Stimulated activated CD8-positive, alpha-beta memory T cell treated with anti-CD3 and anti-CD28 coated beads, Interleukin-4, amount 100 ng/mL, for 1 hour (primary cell): ENCODE measurements at places on chromosomes 6 and 20.

- no peak for DNase-seq
Observed at GRCh38 chr20:36040571-36040970, 72.2 kb downstream of the CNBD2 start.

GRCh38 chr20:57393321-57394120 is 2.3 kb downstream of the RBM38 start:
- DNase-seq = no peak

DNA sequence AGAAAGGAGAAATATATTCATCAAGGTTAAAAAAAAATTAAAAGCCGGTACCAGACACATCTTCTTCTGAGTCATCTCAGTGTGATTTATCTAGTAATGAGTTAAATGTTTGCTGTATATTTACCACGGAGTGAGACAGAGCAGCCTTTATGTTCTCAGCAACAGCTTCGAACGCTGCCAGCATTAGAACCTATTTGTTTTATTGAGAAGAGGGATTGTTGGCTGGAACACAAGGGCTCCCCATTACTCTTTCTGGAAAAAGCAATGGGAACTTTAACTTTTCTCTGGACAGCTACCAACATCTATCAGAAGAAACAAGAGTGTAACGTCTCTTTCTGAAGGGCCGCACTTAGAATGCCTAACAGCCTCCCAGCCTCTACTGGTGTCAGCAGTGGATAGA is 105.3 kb upstream of the TAB2 start:
- DNase-seq = no peak

- no peak for DNase-seq
Observed at GRCh38 chr6:75893776-75894152, 144.7 kb downstream of the MYO6 start.

- DNase-seq = no peak
Observed at GRCh38 chr20:57440678-57441509, 49.7 kb downstream of the RBM38 start.

DNA sequence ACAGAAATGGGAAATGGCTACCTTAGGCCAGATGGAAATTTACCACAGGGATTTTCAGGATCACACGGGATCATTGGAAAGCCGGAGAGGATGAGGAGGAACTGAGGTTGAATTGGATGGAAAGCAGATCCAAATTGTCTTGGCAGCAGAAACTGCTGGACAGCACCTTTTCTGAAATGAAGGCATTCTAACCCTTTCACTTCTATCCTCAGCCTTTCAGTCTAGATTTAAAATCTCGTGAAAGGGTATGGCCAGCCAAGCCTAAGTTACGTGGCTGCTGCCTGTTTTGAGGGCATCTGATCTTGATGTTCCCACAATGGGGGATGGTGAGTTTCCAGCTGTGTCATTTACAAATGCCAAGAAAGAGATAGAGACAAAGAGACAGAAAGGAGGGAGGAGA is 358.2 kb downstream of the KIF16B start:
- no peak for DNase-seq

DNA sequence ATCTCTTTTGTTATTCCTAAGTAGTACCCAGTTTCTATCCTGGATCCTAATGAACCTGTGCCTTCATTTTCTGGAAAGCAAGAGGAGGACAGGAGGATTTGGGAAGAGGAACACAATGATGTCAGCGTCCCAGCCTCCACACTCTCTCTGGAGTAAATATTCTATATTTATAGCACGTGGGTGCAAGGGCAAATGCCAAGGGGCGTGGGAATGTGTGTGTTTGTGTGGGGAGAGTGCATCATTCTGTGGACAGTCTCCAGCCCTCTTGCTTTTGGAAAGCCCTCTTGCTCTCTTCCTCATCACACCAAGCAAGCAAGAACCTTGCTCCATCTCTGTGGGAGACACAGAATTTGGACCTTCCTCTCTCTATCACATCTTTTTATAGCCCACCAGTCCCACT is 103.2 kb upstream of the EMILIN3 start:
- no peak for DNase-seq

GRCh38 chr20:20341371-20341770 is 26.5 kb upstream of the INSM1 start:
- no peak for DNase-seq

- DNase-seq = no peak
Observed at GRCh38 chr6:44397424-44398164, 10.1 kb downstream of the CDC5L start.

DNA sequence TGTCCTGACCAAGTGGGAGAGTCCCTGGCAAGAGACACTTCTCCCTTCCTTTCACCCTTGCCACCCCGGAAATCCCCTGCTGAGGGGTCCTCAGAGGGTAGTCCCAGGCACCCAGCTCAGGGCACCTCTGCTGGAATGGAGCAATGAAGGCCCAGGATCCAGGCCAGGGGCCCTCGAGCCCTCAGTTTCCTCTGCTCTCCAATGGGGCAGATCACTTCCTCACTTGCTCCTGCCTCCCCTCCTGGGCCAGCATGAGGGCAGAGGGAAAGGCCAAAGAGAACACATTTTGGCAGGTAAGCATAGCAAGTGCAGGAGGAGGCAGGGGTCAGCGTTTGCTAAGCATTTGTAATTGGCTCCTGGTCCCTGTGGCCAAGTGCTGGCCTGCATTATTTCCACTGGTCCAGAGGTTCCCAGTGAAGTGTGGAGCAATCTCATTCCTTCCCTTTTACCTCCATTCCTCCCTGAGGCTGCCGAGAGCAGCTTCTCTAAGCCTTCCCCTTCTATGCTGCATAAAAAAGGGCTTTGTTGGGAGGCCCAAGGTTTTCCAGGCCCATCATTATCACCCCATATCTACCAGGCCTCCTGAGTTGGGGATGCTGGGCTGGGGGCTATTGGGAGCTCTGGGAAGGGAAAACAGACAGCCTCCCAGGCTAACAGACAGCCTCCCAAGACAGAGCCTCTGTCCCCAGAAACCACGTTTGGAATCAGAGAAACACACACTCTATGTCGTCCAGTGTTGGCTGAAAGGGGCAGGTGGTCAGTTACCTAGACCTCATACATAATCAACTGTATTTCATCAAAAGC is 28.8 kb upstream of the VEGFA start:
- no peak for DNase-seq

DNA sequence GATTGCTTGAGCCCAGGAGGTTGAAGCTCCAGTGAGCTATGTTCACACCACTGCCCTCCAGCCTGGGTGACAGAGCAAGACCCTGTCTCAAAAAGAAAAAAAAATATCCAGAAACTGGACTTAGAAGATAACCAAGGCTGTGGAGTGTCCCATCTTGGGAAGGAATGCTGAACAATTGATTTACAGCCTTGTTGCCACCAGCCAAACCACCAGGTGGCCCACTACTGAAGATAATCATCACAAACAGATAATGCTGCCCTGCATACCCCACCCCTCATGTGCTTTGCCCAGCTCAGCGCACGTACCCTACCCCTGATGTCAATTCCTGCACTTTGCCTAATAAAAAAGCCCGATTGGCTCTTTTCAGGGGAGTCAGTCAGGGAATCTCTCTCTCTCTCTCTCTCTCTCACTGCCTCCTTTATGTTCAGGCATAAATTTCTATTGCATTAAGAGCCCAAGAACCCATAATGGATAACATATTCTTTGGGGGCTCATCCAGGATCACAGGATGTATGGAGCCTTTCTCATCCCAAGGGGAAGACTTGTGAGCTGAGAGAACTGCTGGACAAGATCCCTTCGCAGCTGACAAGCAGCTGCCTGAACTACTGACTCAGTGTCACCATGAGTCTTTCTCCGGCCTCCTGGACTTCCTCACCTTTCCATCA is 166.4 kb downstream of the CD24 start:
- no peak for DNase-seq

GRCh38 chr6:170033666-170034065 is 257.2 kb downstream of the DLL1 start:
- DNase-seq = no peak

- no peak for DNase-seq
Observed at GRCh38 chr6:28597217-28597835, 71.6 kb downstream of the GPX5 start.
